ENCODE measurements at places on chromosomes 16 and 17. TPM values are rescaled to one million over a fixed set of nuclear protein-coding genes. Genes with fewer than 3 reads are reported as not detected.

- no peak for DNase-seq
Observed at GRCh38 chr17:77654850-77655249, 303.7 kb upstream of the TNRC6C start.

DNA sequence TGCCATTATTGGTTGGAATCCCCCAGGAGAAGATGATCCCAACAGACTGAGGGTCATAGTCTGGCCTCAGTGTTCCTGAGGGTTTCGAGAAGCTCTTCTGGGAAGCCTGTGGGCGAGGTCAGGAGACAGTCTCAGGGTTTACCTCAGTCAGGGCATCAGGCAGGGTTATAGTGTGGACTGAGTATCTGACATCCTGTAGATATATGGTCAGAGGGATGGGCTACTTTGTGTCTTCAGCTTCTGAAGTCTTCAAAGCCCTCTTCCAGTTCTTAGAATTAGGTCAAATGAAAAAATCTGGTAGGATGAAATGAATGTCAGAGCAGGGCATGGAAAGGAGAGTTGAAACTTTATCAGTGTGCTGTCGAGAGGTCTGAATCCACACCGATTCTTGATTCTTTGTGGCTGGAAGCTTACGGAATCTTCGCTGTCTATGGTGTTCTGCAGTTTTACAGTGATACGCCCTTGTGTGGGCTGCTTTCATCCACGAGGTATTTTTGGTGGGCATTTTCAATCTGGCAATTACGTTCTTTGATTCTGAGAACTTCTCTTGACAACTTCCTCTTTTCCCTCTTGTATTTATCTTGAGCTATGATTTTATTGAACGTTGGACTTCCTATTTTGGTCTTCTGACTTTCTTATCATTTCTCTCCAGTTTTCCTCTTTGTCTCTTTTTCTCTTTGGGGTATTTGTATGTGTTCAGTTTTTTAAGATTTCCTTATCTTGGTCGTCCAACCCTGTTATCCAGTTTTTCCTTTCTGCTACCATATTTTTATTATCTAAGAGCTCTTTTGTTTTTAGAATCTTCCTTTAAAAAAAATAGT is 30.4 kb downstream of the BPTF start:
- DNase-seq: no peak

GPRC5B gene
- total RNA-seq: 15.6 TPM

GRCh38 chr17:81387100-81388090 is 7.9 kb upstream of the BAHCC1 start:
- DNase-seq: no peak

GRCh38 chr17:57601143-57601735 is 143.9 kb downstream of the CCDC182 start:
- no peak for DNase-seq

DNA sequence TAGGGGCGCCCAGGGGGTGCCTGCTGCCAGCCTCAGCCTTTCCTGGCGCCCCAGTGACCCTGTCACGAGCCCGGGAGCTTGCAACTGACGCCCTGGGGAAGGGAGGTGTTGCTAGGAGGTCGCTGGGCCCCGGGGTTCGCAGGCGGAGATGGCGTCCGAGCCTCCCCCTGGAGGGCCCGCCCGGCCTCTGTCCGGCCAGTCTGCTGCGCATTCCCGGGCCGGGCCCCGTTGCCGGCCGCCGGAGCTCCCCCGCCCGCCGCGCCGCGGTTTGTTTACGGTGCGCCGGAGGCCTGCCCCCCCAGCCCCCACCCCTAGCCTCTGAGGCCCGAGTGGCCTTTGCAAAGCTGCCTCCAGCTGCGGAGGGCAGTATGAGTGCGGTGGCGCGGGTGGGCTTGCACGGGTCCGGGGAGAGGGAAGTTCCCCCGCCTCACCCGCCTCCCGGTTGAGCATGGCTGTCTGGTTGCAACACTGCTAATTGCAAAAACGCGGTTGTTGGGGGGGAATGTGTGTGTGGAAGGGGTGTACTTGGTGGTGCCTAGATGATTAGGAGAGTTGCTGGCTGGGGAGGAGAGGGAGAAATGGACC is 514 bp downstream of the THRA start:
- DNase-seq: no peak

DNA sequence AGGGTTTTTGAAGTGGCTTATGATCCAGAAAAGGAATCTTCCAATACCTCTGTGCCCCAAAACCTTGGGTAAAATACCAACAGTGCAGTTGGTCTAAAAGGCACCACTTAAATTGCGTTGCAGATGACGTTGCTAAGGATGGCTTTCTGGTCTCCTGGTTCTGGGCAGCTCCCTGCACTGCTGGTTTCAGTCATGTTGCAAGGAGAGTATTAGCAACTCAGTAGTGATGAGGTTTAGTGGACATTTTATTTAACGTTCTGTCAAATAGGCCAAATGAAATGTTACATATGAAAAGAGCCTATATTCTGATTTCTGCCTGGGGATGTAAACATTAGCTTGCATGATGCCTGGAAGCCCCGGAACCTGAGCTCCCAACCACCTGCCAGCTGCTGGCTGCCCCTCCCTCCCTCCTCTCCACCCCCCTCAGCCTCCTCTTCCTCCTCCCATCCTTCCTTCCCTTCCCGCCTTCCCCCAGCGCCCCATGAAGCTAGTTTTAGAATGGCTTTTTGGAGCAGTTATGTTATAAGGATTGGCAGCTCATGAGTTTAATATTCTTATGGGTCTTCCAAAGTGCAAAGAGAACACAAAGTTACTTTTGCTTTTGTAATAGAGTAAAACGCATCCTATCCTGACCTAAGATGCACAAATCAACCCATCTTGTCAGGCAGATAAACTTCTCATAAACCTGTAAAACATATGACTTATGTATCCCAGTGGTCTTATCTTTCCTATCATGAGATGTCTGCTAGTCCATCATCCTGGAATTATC is 20.7 kb downstream of the CD7 start:
- no peak for DNase-seq

- no peak for DNase-seq
Observed at GRCh38 chr16:16780588-16780987, 401.6 kb downstream of the NPIPA7 start.

ACSM5 gene
- total RNA-seq: not detected

- DNase-seq: no peak
Observed at GRCh38 chr16:27720731-27721530, 171.0 kb downstream of the KATNIP start.

GRCh38 chr16:66598111-66598510 is 6.4 kb upstream of the CMTM3 start:
- no peak for DNase-seq

DNA sequence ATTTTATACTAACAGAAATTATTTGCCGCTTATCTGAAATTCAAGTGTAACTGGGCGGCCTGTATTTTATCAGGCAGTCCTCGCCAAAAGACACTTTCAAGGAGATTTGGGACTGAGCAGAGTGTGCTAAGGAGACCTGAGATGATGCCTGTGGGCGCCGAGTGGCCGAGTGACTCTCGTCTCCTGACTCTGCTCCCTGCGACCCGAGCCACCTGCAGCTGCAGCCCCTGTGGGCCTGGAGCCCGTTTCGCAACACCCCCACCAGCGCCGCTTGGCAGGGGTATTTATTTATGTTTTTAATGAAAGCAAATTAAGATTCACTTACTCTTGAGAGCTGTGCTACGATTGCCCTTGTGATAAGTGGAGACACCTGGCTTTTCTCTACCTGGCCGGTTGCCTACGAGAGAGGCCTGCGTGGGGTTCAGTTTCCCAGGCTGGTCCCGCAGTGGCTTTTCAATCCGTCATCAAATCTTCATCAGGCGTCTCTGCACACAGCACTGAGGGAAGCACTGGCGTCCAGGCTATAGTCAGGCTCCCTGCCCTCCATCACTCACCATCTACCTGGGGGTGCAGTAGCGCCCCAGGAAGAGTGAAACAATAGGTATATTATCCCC is 124.0 kb downstream of the SEC14L1 start:
- DNase-seq: no peak

DNA sequence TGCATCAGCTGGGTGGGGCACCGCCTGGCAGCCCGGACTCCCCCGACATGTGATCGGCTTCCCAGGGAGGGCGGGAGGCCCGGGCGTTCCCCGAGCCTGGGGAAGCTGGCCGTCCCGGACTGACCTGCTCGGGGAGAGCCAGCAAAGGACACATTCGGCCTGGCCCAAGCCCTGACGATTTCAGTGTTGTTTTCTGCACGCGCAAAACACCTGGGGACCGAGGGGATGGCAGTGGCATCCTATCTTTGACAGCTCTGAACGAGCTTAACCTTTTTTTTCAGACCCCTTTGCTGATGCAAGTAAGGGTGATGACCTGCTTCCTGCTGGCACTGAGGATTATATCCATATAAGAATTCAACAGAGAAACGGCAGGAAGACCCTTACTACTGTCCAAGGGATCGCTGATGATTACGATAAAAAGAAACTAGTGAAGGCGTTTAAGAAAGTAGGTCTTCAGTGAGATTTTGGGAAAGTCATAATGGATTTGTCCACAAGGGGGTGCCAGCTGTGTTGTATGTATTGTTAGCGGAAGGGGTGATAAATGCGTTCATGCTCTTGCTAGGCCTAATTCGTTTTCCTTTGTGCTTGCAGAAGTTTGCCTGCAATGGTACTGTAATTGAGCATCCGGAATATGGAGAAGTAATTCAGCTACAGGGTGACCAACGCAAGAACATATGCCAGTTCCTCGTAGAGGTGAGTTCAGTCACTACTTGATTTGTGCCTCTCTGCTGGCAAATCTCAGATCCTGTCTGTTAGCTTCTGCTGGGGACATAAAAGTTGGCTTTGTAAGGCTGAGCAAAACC is 1.0 kb downstream of the EIF1 start:
- no peak for DNase-seq

DNA sequence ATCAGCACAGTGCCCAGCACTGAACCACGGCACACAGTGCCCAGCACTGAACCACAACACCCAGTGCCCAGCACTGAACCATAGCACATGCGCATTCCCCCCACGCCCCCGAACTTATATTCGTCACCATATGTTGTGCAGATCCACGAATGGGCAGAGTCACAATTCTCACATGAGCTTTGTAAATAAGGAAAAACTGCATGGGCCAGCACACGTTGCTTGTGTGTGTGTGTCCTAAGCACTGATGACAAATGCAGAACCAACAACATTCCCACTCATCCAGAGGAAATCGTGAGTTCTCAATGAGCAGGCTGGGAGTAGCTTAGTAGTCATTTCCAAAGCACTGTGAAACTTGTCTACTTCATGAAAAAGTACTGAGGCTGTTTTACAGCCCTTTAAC is 70.0 kb downstream of the ADCY9 start:
- no peak for DNase-seq

DNA sequence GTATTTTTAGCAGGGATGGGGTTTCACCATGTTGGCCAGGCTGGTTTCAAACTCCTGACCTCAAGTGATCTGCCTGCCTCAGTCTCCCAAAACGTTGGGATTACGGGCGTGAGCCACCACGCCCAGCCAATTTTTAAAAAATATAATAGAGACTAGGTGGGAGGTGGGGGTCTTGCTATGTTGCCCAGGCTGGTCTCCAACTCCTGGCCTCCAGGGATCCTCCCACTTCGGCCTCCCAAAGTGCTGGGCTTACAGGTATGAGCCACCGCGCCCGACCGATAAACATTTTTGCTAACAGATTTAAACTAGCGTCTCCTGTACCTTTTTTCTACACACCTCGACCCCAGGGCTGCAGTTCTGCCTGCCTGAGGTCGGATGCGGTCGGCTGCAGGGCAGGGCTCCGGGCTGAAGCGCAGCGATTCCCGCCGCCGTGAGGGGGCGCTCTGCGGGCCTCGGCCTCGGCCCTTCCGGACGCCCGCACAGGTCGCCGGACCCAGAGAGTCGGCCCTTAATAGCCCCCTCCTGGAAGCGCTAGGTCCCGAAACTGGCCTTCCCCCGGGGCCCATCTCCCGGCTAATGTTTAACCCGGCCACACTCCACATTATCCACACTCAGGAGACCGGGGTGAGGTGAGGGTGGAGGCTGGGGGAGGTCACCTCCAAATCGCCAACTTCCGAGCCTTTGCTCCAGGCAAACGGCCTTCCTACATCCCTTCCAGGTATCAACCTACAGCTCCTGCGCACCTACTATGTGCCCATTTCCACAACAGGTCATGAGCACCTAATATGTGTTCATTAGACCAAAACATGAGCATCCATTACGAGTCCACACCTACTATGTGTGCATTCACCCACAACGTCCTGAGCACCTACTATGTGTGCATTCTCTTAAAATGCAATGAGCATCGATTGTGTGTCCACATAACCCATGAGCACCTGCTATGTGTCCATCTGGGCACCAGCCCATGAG is 2.0 kb upstream of the GLIS2 start:
- DNase-seq: no peak

Measured in ascending aorta (tissue), 2 donors.